ENCODE measurements at places on chromosomes 6 and 20. TPM values are rescaled to one million over a fixed set of nuclear protein-coding genes. Genes with fewer than 3 reads are reported as not detected.

The PHACTR2 gene
- 41.0 TPM for total RNA-seq

The SYNDIG1 gene
- not detected for total RNA-seq

The SLC35D3 gene
- not detected for total RNA-seq

The TNF gene
- 94.4 TPM for total RNA-seq

All from activated T-helper 2 cell treated with anti-CD3 and anti-CD28 coated beads, Interferon-gamma antibody, Interleukin-2, Interleukin-4, amounts not matched to agents 10 μg/mL and 5 μg/mL and 100 μg/mL, durations not matched to agents 14 hours and 24 hours and 36 hours (primary cell).